ENCODE measurements at places on chromosomes 2 and 18.

- DNase-seq: no peak
Observed at GRCh38 chr2:27856386-27856785, 33.8 kb downstream of the RBKS start.

DNA sequence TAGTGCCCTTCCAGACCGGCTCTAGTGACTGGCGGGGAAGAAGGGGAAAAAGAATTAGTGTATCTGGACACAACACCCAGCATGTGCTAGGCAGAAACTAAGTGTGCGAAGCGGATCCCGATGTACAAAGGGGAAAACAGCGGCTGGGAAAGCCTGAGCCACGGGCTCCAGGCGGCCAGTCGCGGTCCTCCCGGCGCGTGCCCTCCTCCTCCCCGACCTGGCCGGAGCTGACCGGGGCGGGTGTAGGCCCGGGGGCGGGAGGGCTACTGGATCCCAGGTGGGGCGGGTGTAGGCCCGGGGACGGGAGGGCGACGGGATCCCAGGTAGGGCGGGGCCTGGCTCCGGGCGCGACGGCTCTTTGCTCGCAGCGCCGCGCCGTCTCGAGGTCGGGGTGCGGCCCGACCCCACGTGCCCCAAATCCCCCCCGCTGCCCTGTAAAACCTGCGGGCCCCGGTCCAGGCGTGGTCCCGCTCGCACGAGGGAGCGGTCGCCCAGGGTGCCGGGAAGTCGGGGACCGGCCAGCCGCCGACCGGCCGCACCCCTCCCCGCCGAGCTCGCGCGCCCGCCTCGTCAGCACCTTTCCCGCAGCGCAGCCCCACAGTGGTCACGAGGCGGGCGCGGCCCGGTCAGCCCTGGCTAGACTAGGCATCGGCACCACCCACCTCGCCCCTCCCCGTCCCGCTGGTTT is 48.8 kb downstream of the C2orf42 start:
- DNase-seq: no peak

GRCh38 chr2:67922080-67922785 is 140.6 kb downstream of the C1D start:
- DNase-seq: no peak

DNA sequence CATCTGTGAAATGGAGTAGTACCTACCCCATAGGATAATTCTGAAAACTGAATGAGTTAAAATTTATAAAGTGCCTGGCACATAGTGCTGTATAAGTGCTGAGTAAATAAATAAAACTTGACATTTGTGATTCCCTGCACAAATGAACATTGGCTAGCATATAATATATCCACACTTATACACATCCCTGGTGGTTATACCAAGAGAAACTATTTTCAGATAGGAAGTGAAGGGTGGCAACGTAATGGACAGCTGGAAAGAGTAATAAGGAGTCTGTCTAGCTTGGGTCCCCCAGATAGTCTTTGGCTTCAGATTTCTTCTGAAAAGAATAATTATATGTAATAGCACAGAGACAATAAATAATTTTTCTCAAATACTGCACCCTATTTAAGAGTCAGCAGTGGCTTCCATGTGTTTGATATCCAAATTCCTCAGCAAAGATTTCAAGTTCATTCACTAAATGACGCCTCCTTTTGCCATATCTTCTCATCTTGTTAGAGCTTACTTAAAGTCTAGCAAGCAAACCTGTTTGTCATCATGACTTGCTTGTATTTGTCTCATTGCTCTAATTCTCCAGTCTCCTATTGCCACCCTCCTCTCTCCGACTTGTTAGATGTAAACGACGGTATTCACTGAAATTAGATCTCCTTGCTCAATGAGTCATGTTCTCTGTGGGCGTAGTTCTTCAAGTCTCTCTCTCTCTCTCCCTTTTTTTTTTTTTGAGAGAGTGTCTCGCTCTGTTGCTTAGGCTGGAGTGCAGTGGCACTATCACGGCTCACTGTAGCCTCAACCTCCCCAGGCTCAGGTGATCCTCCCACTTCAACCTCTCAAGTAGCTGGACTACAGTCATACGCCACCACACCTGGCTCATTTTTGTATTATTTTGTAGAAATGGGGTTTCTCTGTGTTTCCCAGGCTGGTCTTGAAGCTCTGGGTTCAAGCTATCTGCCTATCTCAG is 8.7 kb upstream of the ADGRF3 start:
- peak; percentile 94 for DNase-seq

DNA sequence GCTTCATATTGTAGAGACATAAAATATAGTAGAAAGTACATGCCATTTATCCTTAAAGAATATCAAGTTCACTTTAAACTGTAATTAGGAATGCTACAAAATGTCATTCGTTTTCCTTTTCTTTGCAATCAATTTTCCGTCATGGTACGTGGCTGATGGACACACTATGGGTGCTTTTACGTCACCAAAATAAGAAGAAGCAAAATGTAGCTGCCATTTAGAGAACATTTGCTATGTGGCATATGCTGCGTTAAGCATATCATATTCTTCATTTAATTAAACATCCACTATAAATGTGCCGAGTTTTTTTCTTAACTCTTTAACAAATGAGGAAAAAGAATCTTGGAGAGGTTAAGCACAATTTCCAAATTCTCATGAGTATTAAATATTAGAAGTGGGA is 1358.5 kb upstream of the NXPH2 start:
- DNase-seq: no peak

DNA sequence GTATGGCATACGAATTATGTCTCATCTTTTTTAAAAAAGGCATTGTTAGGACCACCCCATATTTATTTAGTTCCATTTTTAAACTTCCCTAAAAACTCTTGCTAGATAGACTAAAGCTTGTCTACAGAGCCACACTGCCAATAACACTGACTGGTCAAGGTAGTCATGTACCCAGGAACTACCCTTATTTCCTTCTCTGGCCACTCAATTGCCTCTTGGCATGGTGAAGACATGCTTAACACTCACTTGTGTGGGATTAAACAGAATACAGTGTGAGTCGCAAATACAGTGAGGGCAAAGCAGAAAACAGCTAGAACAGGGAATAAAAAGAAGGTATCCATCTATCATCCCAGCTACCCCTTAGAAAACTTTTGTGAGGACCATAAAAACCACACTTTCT is 57.4 kb downstream of the KCNG3 start:
- no peak for DNase-seq

DNA sequence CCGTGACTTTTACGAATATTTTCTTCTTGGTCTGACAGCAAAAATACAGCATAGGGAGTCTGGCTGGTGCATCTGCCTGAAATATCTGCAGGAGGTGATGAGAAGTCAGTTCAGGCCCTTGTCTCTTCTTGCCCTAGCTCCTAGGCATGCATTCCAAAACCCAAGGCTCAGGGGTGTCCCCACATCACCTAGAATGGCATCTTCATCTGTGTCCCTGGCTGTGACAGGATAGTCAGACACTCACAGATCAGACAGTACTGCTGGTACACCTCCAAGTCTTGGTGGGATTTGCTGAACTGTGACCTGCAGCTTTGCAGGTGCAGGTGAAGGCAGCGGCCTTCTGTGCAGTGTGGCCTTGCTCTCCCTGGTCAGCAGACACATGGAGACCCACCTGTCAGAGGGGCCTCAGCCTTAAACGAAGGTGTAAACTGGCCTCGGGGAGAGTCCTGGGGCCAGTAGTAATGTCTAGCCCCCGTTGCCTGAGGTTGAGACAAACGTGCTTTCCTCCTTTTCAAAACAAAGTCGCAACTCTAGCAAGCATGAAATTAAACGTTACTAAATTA is 42.8 kb downstream of the MBP start:
- DNase-seq: no peak

GRCh38 chr18:63040788-63041410 is 278.7 kb downstream of the BCL2 start:
- no peak for DNase-seq

- DNase-seq: no peak
Observed at GRCh38 chr18:47174545-47175116, 1.5 kb downstream of the IER3IP1 start.

DNA sequence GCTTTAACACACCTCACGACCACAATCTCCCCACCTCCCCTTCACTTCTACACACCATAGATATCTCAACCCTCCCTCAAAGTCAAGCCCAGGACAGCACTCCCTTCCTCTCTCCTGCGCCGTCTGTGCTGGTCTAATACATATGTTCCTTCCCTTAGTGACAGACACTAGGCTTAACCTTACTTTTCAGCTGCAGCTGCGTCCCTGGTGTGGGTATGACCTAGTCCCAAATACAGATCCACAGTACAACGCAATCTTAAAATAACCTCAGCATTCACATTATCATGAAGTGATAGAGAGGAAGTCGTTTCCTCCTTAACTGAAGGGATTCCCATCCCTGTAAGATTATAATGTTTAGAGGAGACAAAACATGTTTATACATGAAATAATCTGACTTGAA is 192.7 kb upstream of the TANK start:
- DNase-seq: no peak

DNA sequence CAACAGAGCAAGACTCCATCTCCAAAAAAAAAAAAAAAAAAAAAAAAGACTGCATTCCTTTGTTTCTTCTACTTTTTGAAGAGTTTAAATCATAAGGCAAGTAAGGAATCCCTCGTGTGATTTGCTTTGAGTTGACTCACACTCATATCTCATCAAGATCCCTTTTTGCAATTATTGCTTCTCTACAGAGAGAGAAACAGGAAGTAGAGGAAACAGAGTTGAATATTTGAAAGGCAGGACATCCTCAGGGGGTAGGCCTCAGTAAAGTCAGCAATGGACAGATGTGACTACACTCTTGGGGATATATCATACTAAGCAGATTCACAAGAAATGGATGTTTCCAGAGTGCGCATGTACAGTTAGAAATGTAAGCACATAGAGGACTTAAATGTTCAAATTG is 11.2 kb upstream of the EFR3B start:
- DNase-seq: no peak
